ENCODE measurements at places on chromosomes 16 and 17.

DNA sequence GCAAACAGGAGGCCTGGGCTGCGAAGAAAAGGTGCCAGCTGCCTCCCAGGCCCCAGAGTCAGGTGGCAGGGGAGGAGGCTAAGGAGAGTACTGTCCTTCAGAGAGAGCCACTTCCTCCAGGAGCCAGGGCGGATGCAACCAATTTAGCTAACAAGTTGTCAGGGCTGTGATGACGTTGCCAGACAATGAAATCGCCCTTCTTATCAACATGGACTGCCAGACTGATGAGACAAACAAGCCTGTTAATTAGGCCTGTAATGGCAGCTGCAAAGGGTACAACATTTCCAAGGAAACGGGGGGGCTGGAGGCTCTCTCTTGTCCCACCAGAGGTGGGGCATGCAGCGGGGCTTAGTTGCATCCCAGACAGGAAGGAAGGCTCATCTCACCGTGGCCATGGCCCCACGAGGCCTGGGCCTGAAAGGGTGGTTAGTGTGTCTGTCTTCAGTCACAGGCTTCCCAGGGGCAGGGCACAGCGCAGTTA is 111.8 kb downstream of the SDK2 start:
- no peak for DNase-seq

DNA sequence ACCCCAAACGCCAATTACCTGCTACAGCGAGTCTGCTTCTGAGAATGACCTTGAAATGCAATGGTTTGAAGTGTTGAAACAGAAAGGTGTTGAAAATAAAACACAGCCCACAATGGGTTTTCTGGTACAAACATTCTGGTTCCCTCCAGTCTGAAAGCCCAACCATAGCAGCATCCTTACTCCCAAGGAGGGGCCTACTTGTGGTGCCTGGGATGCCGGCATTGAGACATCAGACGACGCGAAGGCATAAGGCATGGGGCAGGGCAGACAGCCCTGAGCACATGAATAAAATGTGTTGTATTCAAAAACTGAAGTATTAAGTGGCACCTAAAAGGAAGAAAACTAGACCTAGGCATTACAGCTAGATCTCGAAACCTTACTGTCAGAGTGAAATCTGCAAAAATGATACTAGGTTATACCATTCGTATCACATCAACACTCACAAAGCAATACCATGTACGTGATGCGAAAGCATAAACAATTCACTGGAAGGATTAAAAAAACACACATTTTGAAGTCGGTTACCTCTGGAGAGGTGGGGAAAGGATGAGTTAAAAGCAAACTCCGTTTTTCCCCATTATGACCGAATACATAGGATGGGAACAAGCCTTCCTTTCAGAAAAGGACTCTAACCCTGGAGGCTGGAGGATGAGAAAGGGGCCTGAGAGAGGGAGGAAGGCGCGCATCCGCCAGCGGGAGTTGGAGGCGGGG is 702 bp downstream of the NUDT21 start:
- DNase-seq: no peak

DNA sequence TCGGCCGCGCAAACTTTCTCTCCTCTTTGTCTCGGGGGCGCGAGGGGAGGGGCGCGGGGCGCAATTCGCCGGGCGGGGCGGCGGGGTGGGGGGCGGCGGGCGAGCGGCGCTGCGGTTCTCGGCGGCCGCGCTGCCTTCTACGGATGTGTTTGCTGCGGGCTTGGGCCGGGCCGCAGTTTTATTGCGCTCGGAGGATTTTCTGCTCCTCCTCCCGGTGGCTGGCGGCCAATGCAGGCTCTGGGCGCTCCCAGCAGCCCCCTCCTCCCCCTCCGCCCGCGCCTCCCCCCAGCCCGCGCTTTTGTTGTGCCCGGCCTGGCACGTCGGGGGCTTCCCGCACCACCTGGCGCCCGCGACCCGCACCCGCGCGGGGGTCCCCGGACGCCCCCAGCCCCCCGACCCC is at the start of gene TIMP2:
TIMP2 (minus strand) TSS at position 154 of the 400 bp plus-strand sequence. CDS start 299 bp downstream, outside the sequence.
- DNase-seq: peak; percentile 35

DNA sequence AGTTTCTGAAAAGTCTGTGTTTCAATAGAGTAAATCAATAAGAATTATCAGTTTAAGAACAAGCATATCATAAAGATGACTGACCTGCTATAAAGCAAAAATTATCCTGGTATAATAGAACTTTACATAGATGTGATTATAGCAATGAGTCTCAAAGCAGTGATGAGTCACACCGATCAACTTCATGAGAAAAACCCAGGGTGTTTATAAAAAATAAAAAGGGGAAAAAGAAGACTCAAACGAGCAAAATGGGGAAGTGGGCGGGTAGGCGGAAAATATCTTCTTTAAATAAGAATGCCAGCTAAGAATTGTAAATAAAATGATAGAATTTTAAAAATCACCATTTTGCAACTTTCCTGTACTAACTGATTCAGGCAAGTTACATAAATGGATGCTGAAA is 46.8 kb downstream of the BRIP1 start:
- DNase-seq: no peak

DNA sequence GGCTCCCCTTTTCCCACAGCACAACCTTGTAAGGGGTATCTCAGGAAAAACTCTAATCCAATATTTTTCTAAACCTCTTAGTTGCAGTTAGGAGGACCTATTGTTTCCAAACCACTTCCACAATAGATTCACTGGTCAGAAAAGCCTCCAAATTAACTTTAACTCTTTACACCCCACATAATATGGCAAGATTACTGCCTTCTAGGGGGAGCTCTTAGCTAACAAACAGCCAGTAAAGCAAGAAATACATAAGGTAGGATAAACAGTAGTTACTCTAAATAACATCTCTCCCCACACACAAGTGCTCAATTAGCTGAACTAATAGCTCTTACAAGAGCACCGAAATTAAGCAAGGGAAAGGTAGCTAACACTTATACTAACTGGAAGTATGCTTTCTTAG is 192.1 kb upstream of the KIF2B start:
- no peak for DNase-seq

DNA sequence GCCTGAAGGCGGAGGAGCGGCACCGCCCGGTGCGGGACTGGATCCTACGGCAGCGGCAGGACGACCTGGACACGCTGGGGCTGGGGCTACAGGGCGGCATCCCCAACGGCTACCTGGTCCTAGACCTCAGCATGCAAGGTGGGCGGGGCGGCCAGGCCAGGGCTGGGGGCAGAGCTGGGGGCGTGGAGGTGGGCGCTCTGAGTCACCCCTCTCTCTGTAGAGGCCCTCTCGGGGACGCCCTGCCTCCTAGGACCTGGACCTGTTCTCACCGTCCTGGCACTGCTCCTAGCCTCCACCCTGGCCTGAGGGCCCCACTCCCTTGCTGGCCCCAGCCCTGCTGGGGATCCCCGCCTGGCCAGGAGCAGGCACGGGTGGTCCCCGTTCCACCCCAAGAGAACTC is 7.9 kb downstream of the MSLN start:
- no peak for DNase-seq

DNA sequence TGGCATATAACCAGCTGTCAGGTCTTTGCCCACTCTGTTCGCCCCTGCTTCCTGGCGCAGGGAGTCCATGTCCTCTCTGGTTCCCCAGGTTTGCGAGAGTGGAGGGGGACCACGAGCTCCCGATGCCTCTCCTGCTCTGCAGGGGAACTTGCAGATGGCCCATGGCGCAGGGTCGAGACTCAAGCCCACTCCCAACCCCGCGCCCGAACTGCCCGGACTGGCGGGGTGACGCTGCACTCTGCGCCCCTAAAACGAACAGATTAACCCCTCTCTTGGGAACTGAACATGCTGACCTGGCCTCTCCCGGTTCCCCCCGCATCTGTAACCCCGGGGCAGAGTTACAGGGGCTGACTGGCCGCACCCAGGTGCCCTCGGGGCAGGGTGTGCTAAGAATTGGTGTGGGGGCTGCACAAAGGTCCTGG is 681 bp upstream of the PLA2G15 start:
- no peak for DNase-seq

DNA sequence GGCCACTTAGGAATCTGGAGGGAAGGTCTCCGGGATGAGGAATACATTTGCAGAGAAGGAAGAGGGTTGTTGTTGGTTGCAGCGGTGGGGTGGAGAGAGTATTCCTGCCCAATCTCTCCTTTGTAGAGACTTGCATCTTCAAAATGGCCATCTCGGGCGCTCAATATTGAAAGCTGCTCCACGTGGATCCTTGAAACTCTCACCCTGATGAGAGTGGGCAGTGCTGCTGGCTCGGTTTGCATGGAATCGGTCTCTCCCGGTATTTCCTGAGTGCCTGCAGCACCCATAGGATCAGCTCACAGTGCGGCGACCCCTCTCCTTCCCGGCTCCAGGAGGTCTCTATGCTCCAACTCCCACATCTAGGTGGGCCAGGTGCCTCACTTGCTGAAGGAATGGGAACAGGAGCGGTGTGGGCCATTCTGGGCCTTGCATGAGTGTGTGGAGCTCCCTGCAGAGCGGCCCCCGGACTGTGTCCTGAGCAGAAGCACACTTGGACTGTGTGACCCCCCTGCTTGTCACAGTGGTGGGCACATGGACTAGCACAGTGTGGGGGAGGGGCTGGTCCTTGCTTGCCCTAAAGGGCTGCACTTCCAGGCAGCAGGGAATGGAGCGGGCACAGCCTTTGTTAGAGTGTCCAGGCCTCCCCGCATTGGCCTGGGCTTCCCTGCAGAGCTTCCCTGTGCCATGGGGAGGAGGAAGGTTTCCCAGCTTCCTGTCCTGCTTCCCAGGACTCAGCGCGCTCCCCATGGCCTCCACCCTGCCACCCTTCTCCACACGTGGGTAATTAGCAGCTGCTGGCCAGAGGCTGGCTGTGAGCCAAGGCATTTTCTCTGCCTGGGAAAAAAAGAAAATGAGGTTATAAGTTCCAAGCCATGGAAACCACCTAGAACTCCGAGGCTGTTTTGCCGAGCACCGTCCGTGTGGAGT is 139.3 kb downstream of the IRF8 start:
- DNase-seq: no peak

GRCh38 chr17:79590523-79590860 is 20.4 kb downstream of the RBFOX3 start:
- DNase-seq: no peak

DNA sequence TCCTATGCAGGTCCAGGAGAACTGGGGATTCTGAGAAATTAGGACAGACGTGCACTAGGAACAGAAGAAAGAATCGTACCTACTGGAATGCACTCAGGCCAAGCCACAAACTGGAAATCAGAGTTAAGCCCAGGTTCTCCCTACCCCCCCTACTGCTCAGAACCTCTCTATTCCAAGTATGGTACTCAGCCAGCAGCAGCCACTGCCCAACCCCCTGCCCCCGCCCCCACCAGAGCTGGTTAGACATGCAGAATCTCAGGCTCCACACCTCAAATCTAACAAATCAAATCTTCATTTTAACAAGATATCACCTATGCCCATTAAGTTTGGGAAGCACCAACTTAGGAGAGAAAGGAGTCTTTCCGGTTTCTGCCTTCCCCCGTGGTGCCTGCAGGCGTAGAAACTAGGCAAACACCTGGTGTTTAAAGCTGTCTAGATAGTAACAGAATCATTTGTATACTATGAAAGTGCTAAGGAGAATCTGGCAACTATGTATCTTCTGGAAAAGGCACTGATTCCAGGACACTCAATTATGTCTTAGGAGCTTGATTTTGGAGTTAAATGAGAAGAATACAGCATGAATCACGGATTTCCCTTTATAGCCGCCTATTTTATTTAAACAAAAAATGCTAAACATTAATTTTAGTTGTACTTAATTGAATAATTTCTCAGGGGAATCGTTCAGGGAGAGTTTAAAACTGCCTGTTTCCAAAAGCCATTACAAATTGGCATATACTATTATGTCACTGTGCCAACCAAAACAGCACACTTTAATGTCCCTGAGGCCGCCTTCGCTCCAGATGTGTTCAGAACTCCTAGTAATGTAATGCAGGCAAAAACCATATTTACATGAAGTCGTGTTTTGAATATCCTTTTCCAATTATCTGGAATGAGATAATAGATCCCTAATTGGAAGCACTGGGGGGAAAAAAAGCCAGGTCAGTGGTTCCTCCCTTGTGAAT is 166.5 kb downstream of the STX8 start:
- no peak for DNase-seq

GRCh38 chr16:89443727-89444084 is 46.7 kb downstream of the ANKRD11 start:
- no peak for DNase-seq

DNA sequence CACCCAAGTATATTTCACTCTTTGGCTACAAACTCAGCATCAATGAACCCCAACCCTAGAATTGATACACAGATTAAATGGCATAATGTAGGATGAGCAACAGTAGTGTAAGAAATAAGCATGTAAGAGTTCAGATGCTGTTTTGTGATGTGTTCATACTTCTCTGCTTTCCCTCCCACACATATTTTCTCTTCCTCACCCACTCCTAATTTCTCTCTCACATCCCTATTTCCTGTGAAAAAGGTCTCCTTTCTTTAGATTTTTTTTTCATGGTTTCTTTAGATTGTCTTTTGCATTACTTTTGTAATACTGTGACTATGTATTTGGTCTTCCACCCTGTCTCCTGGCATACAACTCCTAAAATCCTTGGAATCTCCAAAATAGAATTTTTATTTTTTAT is 21.7 kb downstream of the CREBBP start:
- no peak for DNase-seq

GRCh38 chr17:78039581-78039980 is 81.1 kb downstream of the TNRC6C start:
- no peak for DNase-seq

GRCh38 chr17:2964831-2965230 is 98.6 kb downstream of the OR1D5 start:
- DNase-seq: no peak

GRCh38 chr17:44123356-44124117 is at the start of gene HDAC5:
Gene HDAC5, minus strand, starts transcription at chr17:44123641. Its CDS starts 6,126 bp downstream, at chr17:44117515.
- peak; percentile 81 for DNase-seq

DNA sequence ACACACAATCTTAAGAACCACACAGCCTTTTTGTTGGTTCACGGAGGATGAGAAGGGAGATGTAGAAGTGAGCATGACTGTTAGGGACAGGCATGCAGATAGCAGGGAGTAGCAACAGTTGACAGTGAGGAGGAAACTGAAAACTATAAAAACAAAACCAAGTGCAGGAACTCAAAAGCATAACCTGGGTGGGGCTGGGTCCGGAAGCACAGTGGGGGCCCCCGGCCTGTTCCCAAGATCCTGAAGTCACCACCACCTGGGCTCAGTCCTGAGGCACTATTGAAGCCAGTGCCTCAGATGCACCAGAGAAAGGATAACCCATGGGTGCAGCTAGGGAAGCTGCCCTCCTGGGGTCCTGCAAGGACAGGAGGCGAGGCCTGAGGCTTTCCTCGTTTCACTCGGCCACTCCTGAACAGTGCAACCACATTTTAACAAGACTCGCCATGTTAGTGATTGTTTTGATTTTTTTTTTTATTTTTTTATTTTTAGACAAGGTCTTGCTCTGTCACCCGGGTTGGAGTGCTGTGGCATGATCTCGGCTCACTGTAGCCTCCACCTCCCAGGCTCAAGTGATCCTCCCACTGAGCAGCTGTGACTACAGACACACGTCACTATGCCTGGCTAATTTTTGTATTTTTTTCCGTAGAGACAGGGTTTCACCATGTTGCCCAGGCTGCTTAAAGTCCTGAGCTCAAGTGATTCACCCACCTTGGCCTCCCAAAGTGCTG is 27.7 kb upstream of the CBX4 start:
- DNase-seq: no peak

- DNase-seq: no peak
These were observed 12.3 kb downstream of the FOXF1 start for GRCh38 chr16:86522634-86523033.
